ENCODE measurements at places on chromosomes 6 and 20.

- no peak for DNase-seq
These were observed 334.9 kb upstream of the ID4 start for GRCh38 chr6:19502301-19502700.

GRCh38 chr6:1590580-1590979, 19.1 kb upstream of the FOXC1 start:
- DNase-seq = no peak

GRCh38 chr6:25332655-25333071, 53.5 kb downstream of the CARMIL1 start:
- no peak for DNase-seq

- no peak for DNase-seq
These were observed 38.4 kb upstream of the TGM2 start for GRCh38 chr20:38203337-38203980.

DNA sequence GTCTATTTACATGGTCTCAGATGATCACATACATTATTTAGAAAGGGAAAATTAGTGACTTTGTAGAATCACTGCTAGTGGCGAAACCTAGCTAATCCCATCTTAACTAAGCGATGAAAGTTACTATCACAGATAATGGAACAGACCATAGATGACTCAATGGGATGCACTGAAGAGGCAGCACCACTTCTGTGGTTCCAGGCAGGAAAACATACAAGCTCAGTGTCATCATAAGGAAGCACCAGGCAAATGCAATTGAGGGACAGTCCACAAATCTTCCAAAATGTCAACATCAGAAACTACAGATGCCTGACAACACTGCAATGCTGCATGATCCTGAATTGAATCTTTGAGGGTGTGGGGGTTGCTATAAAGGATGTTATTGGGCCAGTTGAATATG, 15.9 kb upstream of the SNAI1 start:
- DNase-seq = no peak

DNA sequence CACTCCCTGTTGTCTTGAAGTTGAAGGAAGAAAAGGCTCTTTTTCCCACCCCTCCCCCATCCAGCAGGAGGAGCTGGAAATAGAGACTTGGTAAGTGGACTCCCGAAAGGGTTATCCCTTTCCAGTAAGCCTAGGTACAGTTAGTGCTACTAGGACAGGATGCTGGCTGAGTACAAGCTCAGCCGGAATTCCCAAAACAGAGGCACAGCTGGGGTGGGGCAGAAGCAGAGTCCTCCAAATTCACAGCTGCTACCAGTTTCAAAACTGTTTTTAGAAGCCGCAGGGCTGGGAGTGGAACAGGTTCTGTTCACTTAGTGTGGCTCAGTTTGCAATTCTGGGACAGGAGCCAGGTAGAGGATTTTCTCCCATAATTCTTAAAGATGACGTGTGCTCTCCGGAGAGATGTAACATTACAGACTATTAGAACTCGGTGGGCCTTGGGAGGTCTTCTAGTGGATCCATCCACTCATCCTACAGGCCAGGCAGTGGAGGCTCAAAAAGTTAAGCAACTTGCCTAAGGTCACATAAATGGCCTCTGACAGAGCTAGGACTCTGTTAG, 19.0 kb upstream of the UTRN start:
- DNase-seq = no peak

- no peak for DNase-seq
These were observed 17.3 kb downstream of the GGTLC1 start for GRCh38 chr20:23971310-23971709.

DNA sequence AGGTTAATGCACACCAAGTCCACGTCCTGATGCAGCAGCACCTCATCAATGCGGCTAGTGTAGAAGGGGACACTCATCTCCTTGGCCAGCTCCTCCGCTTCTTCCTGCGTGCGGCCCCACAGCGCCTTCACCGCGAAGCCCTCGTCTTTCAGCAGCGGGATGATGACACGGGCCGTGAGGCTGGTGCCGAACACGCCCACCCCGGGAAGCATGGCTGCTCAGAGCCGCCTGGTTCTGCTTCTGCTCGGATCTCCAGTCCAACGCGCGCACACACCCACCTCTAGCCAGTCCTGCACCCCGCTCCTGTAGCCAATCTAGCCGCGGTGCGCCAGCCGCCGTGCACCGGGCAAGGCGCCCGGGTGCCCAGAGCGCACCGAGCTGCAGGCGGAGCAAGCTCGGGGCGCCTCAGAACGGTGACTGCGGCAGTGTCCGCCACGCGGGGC, 700 bp downstream of the GFOD1 start:
- peak; percentile 21 for DNase-seq

DNA sequence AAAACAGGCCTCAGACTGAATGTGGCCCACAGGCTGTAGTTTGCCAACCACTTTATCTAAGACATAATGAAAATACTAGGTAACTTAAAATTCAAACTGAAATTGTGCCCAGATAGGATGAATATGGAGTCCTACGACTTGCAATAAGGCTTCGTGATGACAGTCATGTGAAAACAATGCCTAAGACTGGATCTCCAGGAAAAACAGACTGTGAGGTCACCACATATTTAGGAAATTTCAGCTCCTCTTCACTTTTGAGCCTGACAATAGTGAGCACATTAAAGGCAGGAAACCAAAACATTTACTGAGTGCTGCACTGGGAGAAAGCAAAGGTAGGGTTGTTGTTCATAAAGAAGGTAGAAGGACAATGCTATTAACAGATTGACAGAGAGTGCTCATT, 50.0 kb downstream of the RTN4IP1 start:
- DNase-seq = no peak

DNA sequence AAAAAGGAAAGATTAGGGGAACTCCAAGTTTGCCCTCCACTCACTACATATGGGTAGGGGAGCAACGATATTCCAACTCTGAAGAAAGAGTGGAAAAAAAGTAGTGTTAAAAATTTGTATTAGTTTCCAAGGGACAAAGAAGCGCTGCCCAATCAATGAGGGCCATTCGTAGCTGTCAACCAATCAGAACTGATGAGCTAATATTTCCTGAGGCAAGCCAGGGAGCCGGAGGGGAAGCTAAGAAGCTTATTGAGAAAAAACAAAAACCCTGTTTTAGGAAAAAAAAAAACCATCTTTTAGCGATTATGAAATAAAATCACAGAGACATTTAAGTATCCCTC, 59.5 kb downstream of the TRIM38 start:
- peak; percentile 43 for DNase-seq

DNA sequence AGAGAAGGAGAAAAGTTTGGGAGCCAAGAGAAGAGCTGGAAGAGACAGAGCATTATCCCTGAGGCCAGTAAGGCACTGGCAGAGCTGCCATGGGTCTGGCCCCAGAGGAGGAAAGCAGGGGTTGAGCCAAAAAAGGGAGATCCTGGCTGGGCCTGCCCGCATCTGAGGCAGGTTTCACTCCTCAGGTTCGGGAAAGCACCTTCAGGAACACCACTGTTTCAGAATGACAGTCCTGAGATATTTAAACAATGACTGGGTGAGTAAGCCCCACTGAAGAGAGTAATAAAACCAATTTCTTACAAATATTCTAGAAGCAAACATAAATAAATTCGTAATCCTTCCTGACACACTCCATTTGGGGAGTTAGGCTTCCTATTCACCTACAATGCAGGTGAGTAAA, 152.2 kb downstream of the BACH2 start:
- DNase-seq = no peak

- DNase-seq = no peak
These were observed 2.7 kb downstream of the PAX1 start for GRCh38 chr20:21707999-21708737.

- no peak for DNase-seq
These were observed 320.9 kb upstream of the PRDM1 start for GRCh38 chr6:105765239-105765638.

DNA sequence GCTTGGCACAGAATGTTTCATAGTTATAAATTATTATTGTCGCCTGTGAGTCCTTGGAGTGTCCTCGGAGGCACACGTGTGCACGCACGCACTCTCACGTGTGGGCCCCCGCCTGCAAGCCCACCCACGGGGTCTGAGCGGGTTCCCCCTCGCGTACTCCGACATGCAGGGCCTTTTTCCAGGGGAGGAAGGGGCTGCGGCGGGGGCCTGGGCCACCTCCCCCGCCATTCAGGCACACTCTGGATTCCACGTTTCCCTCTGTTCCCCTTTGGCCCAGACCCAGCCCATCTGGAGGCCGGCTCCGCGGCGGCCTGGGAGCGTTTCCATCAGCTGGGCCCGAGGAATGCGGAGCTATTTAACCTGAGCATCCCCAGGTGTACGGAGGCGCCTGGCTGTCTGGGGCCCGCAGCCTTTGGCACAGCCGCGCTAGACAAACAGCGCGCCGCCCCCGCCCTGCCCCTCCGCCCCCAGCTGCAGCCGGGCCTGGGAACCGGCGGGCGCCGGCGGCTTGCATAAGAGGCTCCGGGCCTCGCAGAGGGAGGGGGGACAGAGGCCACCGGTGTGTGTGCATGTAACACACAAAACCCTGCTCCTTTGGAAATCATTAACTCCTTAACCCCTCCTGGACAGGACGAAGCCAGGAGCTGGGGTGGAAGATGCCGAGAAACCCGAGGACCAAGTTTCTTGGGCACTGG, 3.3 kb downstream of the ID1 start:
- peak; percentile 71 for DNase-seq

GRCh38 chr6:170416303-170416702, 109.7 kb downstream of the FAM120B start:
- DNase-seq = no peak

GRCh38 chr20:47778398-47779354, 6.6 kb downstream of the SULF2 start:
- DNase-seq = no peak

DNA sequence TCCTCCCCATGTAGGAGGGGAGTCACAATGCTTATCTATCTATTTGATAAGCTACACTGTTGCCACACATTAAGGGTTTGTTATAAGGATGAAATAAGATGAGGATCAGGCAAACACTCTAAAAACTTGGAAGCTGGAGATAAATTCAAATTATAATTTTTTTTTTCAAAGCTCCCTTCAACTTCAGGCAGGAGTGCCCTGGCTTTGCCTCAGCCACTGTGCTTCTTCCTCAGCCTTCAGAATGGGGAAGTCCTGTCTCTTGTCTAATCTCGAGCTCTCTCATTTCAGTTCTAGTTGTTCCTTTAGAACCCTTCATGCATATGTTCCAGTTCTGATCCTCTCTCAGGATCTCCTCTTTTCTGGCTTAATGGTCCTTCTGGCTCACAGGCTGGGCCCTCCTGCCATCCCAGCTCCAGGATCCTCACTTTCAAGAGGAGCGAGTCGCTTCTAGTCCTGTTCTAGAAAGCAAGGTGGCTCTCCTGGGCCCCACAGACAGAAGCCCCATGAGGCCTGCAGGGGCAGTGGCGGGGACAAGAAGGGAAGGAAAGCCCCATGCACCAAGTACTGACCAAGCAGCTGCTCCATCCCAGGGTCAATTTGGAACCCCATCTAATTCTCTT, 164.3 kb downstream of the VEGFA start:
- no peak for DNase-seq

DNA sequence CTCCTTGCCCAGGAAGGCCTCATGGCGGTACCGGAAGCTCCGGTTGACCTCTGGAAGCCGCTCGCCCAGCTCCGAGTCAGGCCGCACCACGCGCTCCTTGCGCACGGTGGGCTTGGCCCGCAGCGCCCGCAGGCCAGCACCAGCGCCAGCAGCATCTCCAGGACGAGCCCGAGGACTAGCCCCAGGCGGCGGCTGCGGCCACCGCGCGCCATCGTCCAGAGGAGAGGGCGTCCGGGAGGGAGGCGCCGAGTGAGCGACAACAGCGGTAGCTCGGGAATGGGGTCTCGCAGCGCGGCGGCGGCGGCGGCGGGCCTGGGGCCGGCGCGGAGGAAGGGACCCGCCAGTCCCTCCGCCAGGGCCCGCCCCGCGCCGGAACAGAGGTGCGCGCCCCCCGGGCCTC, 27.6 kb upstream of the CGA start:
- DNase-seq = no peak

- DNase-seq = no peak
These were observed 9.2 kb downstream of the ZHX3 start for GRCh38 chr20:41308290-41308711.

- no peak for DNase-seq
These were observed 306.3 kb downstream of the LAMA2 start for GRCh38 chr6:129189266-129189665.

- DNase-seq = no peak
These were observed 26.7 kb downstream of the GPX6 start for GRCh38 chr6:28488916-28489365.

DNA sequence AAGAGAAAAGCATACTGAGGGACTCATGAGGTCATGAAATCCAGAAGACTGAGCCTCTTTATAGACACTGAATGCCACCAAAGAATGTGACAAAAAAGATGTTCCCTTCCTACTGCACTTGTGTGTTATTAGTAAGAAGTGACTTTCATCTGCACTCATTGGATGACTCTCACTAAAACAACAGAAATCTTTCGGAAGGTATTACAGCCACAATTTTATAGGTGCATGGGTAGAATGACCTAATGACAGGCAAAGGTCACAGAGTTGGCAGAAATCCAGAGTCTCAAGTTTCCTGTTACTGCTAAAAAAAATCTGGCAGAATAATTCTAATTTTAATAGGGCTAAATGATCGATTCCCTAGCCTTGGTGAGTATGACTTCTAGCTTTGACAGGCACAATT, 13.3 kb downstream of the PKHD1 start:
- DNase-seq = no peak

GRCh38 chr6:71228461-71229041, 60.1 kb upstream of the OGFRL1 start:
- no peak for DNase-seq

DNA sequence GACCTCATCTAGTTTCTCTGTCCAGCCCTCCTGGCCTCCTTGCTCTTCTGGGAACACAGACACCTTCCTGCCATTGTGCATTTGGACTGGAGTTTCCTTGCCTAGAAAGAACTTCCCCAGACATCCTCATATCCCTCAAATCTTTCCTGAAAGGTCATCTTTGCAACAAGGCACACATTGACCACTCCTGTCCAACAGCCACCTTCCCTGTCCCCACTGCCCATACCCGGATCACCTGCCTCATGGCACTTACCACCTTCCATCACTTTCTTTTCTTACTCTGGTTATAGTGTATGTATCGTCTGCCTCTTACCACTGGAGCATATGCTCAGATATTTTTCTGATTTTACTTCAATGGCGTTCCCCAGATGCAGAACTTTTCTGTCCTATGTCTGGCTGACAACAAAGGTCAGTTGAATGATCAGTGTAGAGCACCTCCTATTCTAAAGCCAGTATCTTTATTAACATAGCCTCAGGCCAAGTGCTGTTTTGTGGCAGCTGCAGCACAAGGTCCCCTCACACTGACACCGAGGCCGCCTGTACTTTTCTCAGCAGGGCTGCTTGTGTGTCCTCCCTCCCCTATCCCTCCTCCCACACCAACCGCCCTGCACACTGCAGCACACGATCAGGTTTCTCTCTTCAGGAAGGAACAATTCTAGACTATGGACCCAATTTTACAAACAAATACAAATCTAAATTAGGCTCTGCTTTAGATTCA, 4.1 kb downstream of the HLA-C start:
- DNase-seq = no peak
